ENCODE measurements at places on chromosomes 2 and 18. TPM values are rescaled to one million over a fixed set of nuclear protein-coding genes. Genes with fewer than 3 reads are reported as not detected.

DNA sequence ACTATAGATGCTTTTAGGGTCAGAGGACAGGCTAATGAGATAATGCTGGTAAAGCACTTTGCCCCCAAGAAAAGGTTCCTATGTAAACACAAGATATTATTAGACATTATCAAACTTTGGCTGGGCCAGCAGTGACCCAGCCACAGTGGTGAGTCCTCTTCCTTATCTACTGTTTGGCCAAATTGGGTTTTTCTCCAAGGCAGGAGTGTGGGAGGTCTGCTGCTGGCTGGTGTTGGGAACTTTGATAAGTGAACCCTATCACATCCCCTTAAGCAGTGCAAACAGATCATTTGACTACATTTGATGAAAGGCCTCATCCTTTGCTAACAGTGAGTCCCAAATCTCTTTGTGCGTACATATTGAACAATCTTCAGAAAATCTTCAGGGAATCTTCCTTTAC, 16.2 kb downstream of the FZD7 start:
- no peaks in the 10 kb centered on the region for H3K27me3 ChIP-seq
- H3K4me3 ChIP-seq, result no peak overlapping the region
- H3K27ac ChIP-seq, result no peak overlapping the region

GRCh38 chr18:52582061-52582460, 242.1 kb downstream of the DCC start:
- H3K36me3 ChIP-seq, result no peaks in the 10 kb centered on the region
- no peaks in the 10 kb centered on the region for H3K4me1 ChIP-seq
- no peak for DNase-seq
- H3K27me3 ChIP-seq, result no peaks in the 10 kb centered on the region
- H3K27ac ChIP-seq, result no peak overlapping the region

PDE1A gene
- total RNA-seq, result not detected

ATP8B1 gene
- total RNA-seq, result not detected

CYBRD1 gene
- 0.49 TPM for total RNA-seq

DNA sequence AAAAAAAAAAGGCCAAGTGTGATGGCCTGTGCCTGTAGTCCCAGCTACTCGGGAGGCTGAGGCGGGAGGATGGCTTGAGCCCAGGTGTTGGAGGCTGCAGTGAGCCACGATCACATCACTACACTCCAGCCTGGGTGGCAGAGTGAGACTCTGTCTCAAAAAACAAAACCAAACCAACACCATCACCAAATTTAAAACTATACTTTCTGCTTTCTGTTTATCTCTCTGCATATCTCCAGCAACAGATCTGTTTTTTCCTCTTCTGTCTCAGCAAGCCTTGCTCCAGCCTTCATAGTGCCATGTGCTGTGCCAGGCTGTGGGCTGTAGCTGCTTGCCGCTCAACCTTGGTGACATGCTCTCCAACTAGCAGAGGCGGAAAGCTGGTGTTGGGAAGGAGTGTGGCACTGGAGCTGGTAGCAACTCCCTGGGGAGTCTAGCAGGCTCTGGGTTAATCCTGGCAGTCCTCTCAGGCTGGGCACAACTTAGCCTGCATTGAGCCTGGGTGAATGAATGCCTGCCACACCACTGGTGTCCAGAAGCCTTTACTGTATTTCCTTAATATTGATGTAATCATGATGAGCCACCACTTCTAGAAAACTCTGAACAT, 204.1 kb downstream of the LDLRAD4 start:
- H3K4me1 ChIP-seq, result peaks cover 18% of the 10 kb centered on the region
- no peaks in the 10 kb centered on the region for H3K36me3 ChIP-seq
- H3K27me3 ChIP-seq, result no peaks in the 10 kb centered on the region
- DNase-seq, result no peak
